ENCODE measurements at places on chromosomes 5 and 9. TPM values are rescaled to one million over a fixed set of nuclear protein-coding genes. Genes with fewer than 3 reads are reported as not detected.

DNA sequence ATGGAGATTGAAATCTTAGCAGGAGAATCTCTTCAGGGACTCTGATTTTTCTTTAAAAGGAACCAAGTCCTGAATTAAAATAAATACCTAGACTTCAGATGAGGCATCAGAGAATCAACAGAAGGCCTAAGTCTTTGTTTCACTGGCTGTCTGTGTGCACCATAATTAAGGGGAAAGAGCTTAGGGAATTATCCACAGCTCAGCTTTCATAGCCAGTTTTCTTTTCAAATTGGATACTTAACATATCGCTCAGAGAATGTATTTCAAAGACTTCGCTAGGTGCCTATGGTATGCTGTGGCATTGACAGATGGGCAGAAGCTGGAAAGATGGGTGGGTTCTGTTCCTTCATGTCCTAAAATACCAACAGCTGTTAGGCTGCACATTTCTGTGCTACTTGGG, 325.8 kb downstream of the TMEM38B start:
- DNase-seq = no peak

TMC1 gene
- not detected for total RNA-seq

ADGRV1 gene
- total RNA-seq = 1.5 TPM

DNA sequence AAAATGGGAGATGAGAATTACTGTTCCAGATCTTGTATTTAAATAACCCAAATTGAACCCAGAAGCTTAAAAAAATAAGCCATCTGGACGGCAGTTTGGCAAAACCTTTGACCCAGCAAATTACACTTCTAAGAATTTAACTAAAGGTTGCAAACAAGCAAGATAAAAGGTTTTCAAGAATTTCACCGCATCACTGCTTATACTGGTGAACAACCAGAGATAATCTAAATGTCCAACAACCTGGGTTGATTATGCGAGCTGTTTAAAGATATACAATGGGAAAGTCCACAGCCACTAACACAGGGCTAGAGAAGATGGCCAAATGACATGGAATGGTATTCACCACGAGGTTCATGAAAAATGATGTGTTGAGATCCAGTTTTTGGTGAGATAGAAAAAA, 149.3 kb downstream of the GNAQ start:
- DNase-seq = no peak

MRPS2 gene
- 24.4 TPM for total RNA-seq

DNA sequence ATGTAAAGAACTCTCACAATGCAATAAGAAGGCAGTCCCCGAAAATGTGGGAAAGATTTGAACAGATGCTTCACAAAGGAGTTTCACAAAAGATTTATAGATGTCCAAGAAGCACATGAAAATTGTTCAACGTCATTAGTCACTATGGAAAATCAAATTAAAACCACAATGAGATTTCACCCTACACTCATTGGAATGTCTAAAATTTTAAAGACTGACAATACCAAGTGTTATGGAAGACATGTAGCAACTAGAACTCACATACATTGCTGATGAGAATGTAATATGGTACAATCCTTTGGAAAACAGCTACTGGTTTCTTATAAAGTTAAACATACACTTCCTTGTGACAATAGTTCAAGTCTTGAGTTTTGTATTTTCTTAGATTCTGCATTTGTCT, 11.0 kb upstream of the RECK start:
- DNase-seq = no peak

DNA sequence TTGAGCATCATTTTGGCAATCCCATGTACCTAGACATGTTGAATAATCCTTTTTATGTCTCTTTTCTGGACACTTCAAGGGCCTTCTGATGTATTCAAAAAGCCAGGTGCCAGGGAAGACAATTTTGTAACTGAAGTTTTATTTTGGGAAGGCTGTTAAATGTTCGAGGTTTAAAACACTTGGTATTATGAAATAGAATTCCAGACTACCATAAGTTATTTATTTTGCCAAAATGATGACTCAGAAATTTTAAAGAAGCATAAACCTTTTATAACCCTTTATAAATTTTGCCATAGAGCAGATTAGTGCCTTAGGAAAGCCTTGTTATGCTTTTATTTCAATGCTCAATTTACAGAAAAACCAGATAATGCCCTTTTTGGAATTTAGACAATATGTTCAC, 30.3 kb upstream of the UHRF2 start:
- no peak for DNase-seq

CCL21 gene
- total RNA-seq = not detected

GRCh38 chr9:86842573-86842972, 104.7 kb downstream of the GAS1 start:
- no peak for DNase-seq

GRCh38 chr5:138654281-138654867, 79.2 kb upstream of the HSPA9 start:
- DNase-seq = no peak

DNA sequence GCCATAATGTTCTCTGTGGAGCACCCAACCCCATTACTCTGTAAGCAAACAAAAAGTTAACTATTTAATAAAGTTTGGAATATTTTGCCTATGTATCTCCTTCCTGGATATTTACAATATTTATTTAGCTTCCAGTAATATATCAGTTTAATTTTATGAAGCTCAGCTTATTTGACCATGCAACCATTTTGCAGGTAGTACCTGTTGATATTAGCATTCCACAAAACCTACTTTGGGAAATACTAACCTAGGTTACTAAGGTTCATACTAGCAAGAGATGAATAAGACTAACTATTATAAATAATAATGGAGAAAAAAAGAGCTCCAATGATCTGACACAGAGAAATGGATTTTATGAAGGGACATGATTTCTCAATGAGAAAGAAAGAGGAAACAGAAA, 506.4 kb downstream of the PDE4D start:
- DNase-seq = no peak

- no peak for DNase-seq
Observed at GRCh38 chr9:133855802-133856521, 117.8 kb upstream of the SARDH start.

DNA sequence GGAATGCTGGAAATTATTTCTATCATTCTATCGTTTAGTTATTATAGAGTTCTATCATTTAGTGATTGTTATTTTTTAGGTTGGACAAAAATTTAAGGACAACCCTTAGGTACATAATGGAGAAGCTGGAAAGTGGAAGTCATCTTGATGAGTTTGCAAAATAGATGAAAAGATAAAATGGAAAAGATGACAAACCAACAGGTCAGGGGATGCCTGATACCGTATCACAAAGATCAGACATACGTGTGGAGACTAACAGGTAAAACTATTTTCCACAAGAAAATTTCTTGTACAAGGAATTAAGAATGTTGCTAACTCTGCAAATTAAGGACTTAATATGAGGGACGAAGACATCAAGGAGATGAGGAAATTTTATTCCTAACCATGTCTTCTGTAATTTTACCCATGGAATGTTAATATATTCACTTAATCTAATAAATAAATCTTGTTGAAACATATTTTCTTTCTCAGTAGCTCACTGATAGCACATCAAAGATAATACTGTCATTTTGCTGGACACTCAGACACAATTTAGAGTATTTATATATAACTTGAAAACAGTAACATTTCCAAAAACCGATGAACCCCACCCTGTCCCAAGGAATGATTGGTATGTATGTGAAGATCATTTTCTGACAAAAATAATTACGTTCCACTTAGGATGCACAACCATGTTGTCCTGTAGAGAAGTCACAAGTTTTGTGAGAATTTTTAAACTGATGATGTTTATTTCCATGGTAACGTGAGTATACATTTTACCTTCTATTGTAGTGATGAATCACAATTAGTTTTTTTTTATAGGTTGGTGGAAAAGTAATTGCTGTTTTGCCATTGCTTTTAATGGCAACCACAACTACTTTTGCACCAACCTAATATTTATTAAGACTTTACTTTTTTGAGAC, 2.6 kb downstream of the LURAP1L start:
- DNase-seq = no peak

NCS1 gene
- 56.6 TPM for total RNA-seq

DNA sequence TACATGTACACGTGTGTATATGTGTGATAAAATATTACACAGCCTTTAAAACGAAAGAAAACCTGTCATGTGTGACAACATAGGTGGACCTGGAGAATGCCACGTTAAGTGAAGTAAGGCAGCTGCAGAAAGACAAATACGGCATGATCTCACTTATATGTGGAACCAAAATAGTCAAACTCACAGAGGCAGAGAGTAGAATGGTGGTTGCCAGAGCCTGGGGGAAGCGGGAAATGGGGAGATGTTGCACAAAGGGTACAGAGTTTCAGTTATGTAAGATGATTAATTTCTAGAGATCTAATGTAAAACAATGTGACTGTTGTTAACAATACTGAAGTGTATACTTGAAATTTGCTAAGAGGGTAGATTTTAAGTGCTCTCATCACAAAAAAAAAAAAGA, 34.8 kb downstream of the ADAMTS12 start:
- no peak for DNase-seq

GRCh38 chr9:129594632-129595031, 26.3 kb downstream of the C9orf50 start:
- no peak for DNase-seq

GRCh38 chr9:13587571-13587970, 308.1 kb upstream of the MPDZ start:
- DNase-seq = no peak

- no peak for DNase-seq
Observed at GRCh38 chr9:34242830-34243229, 64.0 kb downstream of the UBAP1 start.

- no peak for DNase-seq
Observed at GRCh38 chr9:109953813-109954497, 174.0 kb downstream of the PALM2AKAP2 start.

GRCh38 chr5:56126487-56127179, 106.5 kb downstream of the ANKRD55 start:
- no peak for DNase-seq

DNA sequence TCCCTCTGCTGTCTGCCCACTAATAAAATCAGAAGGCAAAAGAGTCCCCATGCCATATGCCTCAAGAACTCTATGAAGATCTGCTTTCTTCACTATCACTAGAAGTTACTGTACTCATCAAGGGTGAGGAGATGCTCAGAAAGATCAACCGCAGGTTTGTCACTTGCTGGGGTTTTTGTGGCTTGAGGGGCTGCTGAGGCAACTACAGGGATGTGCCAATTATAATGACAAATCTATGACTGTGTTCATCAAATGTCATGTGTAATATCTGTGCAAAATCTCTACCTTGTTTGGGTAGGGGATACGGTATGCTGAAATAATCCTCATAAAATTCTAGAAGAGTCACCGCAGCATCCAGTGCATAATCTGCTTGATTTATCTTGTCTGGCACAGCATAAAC, 13.0 kb downstream of the ERAP1 start:
- no peak for DNase-seq

FSTL4 gene
- total RNA-seq = not detected

PCDHA1 gene
- total RNA-seq = not detected

ABITRAM gene
- total RNA-seq = 8.1 TPM

IL12B gene
- total RNA-seq = not detected

GRCh38 chr9:75378036-75378435, 289.7 kb downstream of the OSTF1 start:
- no peak for DNase-seq

CCL27 gene
- not detected for total RNA-seq

- DNase-seq = no peak
Observed at GRCh38 chr9:128026255-128026772, 40.8 kb downstream of the NAIF1 start.

- DNase-seq = no peak
Observed at GRCh38 chr5:171261904-171262303, 47.1 kb upstream of the TLX3 start.

GRCh38 chr9:14119694-14120514, 194.0 kb downstream of the NFIB start:
- DNase-seq = no peak

ORM2 gene
- not detected for total RNA-seq

RFESD gene
- 0.97 TPM for total RNA-seq

DNA sequence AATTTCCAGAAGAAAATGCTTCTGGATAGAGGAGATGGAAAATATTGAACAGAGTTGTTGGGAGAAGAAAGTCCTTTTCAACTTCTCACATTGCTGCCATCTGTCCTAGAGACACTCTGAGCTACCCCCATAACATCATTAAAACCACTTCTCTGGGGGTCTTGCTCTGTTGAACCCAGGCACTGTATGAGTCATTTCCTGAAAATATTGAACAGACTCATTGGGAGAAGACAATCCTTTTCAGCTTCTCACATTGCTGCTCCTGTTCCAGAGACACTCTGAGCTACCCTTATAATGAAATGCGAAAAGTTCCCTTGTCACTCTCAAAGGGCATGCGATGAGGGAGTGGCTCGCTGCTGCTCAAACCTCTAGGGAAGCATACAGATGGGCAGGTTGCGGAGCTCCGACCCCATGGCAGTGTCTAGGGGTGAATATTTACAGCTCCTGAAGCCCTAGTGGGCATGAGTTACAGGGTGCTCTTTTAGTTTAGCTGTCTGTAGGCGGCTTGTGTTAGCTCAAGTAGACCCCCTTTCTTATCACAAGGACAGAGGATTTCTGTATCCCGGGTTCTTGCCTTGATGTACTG, 90.7 kb downstream of the CDKN2A start:
- DNase-seq = no peak

DNA sequence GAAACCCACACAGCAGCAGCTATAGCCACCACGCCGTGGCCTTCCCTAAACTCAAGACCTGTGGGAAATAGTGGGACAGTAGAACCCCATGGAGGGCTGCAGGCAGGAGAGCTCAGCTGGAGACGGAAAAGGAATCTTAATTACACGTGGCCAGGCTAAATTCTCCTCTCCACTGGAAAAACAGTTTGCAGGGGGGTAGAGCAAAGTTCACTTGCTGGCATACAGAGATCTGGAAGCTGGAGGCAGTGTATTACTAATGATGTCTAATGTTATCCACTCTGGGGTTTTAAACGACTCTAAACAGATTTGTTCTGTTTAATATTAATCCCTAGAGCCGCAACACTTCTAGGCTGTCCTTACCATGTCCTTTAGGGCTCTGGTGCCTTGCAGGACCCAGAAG, 257.1 kb downstream of the SAXO1 start:
- no peak for DNase-seq

TGFBI gene
- 620 TPM for total RNA-seq

WDR38 gene
- total RNA-seq = not detected

GRCh38 chr9:116809656-116810055, 122.6 kb downstream of the TRIM32 start:
- no peak for DNase-seq

PHYHD1 gene
- total RNA-seq = 3.4 TPM

- DNase-seq = no peak
Observed at GRCh38 chr5:15834596-15835245, 334.7 kb downstream of the FBXL7 start.

GRCh38 chr9:68949271-68950000, 64.5 kb downstream of the PRKACG start:
- DNase-seq = no peak

- no peak for DNase-seq
Observed at GRCh38 chr5:159471904-159472303, 141.6 kb upstream of the IL12B start.

GRCh38 chr5:157571357-157571827, 4.2 kb downstream of the ADAM19 start:
- no peak for DNase-seq

SIGMAR1 gene
- 76.7 TPM for total RNA-seq

GRCh38 chr5:175707751-175708375, 50.0 kb downstream of the HRH2 start:
- DNase-seq = peak; percentile 72
